RWPE1 (cell line): ENCODE measurements at places on chromosomes 12 and 14.
A peak's percentile ranks its signal among the peaks of the same experiment; 100 is the strongest.

GRCh38 chr12:3157581-3158323, 80.6 kb downstream of the TSPAN9 start:
- DNase-seq = no peak

- no peak for DNase-seq
These were observed 21.6 kb downstream of the C12orf71 start for GRCh38 chr12:27060740-27061139.

DNA sequence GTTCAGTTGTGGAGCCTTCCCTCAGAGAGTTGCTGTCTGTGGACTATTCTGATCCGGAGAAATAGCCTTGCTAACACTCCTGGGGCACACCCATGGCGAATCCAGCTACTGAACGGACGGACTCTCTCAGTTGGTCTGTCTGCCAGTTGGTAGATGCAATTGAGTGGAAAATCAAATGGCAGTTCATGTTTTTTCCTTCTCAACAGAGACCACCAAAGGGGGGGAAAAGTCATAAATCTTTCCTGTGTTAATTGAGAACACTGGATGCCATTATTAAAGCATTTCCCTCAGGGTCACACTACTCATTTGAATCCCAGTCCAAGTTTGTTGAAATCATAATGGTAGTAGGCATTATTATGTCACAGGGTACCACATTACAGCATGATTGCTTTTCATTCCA, 354.3 kb upstream of the FAR2 start:
- DNase-seq = no peak

DNA sequence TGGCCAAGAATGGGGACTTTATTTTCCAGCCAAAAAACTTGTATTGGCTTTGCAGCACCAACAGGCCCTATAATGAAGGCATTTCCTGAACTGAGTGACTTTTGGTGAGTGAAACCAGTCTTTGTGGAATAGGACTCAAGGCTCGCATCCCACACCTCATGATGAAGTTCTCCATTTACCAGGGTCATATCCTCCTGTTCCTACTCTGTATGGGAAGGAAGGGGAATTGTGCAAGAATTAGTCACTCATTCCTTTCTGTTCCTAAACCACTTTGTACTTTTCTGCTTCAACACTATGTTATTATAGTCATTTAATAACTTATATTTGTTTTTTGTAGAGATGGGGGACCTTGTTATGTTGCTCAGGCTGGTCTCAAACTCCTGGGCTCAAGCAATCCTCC, 2.3 kb upstream of the SPATS2 start:
- peak; percentile 85 for DNase-seq

- DNase-seq = no peak
These were observed 33.4 kb upstream of the TXNRD1 start for GRCh38 chr12:104182144-104182543.

DNA sequence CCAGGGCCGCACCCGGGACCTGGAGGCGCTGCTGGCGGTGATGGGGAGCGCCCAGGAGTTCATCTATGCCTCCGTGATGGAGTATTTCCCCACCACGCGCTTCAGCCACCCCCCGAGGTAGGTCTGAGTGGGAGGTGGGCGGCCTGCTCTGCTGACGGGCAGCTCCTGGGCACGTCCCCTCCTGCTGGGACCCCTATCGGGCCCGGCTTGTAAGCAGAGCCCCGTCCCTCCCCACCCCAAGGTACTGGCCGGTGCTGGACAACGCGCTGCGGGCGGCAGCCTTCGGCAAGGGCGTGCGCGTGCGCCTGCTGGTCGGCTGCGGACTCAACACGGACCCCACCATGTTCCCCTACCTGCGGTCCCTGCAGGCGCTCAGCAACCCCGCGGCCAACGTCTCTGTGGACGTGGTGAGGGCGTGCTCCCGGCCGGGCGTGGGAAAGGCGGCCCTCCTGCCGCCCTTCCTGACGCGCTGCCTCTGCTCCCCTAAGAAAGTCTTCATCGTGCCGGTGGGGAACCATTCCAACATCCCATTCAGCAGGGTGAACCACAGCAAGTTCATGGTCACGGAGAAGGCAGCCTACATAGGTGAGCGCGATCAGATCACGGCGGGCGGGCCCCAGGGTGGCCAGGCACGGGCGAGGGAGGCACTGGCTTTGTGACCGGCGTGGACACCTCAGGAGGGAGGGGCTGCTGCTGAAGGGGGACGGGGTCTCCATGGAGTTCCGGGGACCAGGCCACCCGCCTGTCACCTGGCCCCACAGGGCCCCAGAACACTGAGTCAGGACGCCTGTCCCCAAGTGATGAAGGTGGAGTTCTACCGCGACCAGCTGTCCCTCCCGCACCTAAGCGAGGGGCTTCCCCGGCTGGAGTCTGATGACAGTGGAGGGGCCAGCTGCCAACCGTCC, 7.3 kb downstream of the PLD4 start:
- no peak for DNase-seq

- peak; percentile 72 for DNase-seq
These were observed 10.8 kb downstream of the VTI1B start for GRCh38 chr14:67663633-67664032.

GRCh38 chr12:64207453-64207852, 14.6 kb downstream of the KICS2 start:
- DNase-seq = no peak

DNA sequence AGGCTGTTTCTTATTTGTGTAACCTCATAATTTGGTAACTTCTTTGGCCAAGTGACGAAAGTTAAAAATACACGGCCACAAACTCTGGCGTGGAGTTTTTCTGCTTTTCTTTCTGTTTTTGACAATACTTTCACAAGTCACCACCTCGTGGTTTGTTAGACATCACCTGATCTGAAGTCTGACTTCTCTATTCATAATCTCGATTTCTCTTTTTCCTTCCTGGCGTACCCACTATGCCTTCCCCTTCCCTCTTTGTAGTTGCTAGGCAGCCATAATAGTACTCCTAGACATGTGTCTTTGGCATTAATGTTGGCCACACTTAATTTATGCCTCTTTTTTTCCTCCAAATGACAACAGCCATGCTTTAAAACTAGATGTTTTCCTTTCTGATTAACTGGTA, 97.6 kb downstream of the POLR3B start:
- no peak for DNase-seq

GRCh38 chr14:61780125-61780524, 17.9 kb downstream of the SNAPC1 start:
- DNase-seq = no peak

- DNase-seq = no peak
These were observed 144.7 kb downstream of the KTN1 start for GRCh38 chr14:55724736-55725135.

- DNase-seq = no peak
These were observed 58.0 kb downstream of the PITPNM2 start for GRCh38 chr12:123092866-123093265.

GRCh38 chr12:28887461-28887990, 261.6 kb upstream of the FAR2 start:
- DNase-seq = no peak

- no peak for DNase-seq
These were observed 21.1 kb downstream of the ZNF84 start for GRCh38 chr12:133058203-133059113.

GRCh38 chr12:39990122-39991101, 115.5 kb downstream of the SLC2A13 start:
- peak; percentile 25 for DNase-seq

DNA sequence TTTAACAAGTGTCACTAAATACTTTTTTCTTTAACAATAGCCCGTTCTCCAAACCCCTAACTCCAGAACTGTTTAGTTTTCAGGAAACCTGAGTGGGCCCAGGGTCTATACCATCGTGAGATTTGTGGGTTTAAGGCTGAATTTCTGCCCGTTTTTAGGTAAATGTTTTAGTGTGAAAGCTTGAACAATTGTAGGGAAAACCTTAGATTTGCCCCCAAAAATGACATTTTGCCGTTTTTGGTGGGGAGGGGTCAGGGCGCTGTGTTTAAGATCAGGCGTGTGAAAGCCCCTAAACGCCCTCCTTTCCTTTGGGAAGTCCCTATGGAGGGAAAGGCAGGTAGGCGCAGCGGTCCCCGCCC, 320 bp upstream of the PRPF39 start:
- no peak for DNase-seq

- DNase-seq = peak; percentile 91
These were observed at the start of gene NUDT14 for GRCh38 chr14:105180592-105181548. NUDT14 (minus strand) TSS chr14:105181312; CDS start chr14:105181209, 103 bp downstream.
